ENCODE measurements at places on chromosomes 7 and 10. TPM values are rescaled to one million over a fixed set of nuclear protein-coding genes. Genes with fewer than 3 reads are reported as not detected.

CRHR2 gene
- total RNA-seq = not detected

FOXI2 gene
- 1.3 TPM for total RNA-seq

OR2A5 gene
- not detected for total RNA-seq

DNA sequence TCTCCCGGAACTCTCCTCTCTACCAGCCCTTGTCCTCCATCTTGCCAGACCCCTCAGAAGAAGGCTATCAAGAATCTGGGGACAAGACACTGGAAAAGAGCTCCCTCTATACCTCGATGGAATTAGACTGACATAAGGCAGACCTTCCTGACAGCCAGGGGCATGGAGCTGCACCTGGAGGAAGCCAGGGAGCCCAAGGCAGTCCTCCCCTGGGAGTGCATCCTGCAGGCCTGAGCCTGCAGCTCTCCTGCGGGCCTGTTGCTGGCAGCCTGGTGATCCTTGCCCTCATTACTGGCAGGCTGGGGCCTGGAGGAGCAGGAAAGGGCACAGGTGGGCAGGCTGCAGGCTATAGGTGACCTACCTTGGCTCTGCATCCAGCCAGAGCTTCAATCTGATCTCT is 323.4 kb downstream of the GRID1 start:
- H3K4me1 ChIP-seq = peaks cover 4% of the 10 kb centered on the region
- no peaks in the 10 kb centered on the region for H3K36me3 ChIP-seq
- no peak for DNase-seq
- H3K4me3 ChIP-seq = no peak overlapping the region
- no peaks in the 10 kb centered on the region for H3K27me3 ChIP-seq

GRCh38 chr10:64112701-64113355 is 591.6 kb downstream of the REEP3 start:
- H3K27me3 ChIP-seq = no peaks in the 10 kb centered on the region
- peaks cover 3% of the 10 kb centered on the region for H3K4me1 ChIP-seq
- no peak overlapping the region for H3K27ac ChIP-seq
- H3K36me3 ChIP-seq = no peaks in the 10 kb centered on the region
- no peak for DNase-seq

DNA sequence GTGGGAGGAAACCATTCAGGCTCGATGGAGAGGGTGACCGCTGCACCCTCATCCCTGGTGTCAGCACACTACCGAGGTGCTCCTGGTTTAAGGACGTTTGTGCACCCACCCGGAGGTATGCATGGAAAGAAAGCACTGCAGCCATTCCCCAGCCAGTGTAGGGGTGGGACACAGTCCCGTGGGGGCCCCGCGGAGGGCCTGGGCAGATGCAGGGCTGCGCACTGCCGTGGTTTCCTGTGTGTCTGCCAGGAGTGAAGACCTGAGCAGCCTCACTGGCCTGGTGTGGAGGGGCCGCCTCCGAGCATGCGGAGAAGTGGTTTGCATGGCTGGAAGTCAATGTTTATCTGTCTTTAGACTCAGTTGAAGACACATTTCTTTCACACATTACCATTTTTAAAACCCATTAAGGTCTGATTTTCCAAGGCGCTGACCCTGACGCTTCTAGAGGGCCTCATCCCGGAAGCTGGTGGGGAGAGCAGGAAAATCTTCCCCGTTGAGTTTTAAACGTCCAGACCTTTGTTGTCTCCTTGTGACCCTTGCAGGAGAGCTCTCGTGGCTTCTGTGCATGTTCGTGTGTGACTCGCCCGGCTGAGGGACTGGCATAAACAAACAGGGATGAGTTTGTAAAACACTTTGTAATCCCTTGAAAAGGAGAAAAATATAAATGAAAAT is 188.1 kb downstream of the MGMT start:
- H3K27ac ChIP-seq = no peak overlapping the region
- peak overlapping the region; percentile 1 for H3K4me3 ChIP-seq
- H3K27me3 ChIP-seq = no peaks in the 10 kb centered on the region
- peaks cover 24% of the 10 kb centered on the region for H3K4me1 ChIP-seq

CLRN3 gene
- total RNA-seq = not detected

DNA sequence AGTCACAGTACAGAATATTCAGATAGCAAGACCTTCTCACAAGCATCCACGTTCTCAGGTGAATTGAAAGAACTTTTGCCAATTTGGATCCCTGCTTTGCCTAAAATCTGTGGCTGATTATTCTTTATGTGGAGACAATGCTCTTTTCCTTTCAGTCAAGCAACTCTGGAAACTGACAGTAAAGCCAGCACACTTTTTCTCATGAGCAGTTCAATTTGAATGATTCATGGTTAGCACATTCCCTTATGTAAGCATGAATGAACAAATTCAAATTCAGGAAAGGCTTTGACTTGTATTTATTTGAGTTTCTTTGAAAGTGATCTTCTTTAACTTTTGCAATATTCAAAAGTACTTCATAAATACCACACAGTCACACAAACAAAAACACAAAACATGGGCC is 57.6 kb downstream of the MEOX2 start:
- no peak overlapping the region for H3K4me3 ChIP-seq
- H3K36me3 ChIP-seq = no peaks in the 10 kb centered on the region
- no peak for DNase-seq
- H3K4me1 ChIP-seq = no peaks in the 10 kb centered on the region

- H3K27ac ChIP-seq = no peak overlapping the region
- no peak overlapping the region for H3K4me3 ChIP-seq
- H3K4me1 ChIP-seq = no peaks in the 10 kb centered on the region
- H3K36me3 ChIP-seq = peaks cover 8% of the 10 kb centered on the region
These were observed 21.5 kb downstream of the ASB13 start for GRCh38 chr10:5644930-5645329.

GRCh38 chr10:49609006-49609282 is 1.2 kb upstream of the SLC18A3 start:
- H3K27ac ChIP-seq = no peak overlapping the region
- peak; percentile 68 for DNase-seq
- H3K4me1 ChIP-seq = no peaks in the 10 kb centered on the region
- peaks cover 99% of the 10 kb centered on the region for H3K27me3 ChIP-seq
- no peaks in the 10 kb centered on the region for H3K36me3 ChIP-seq

GRCh38 chr10:28986117-28986792 is 302.6 kb upstream of the LYZL1 start:
- DNase-seq = no peak
- H3K27me3 ChIP-seq = no peaks in the 10 kb centered on the region
- H3K4me1 ChIP-seq = no peaks in the 10 kb centered on the region
- H3K27ac ChIP-seq = no peak overlapping the region

GRM3 gene
- 0.29 TPM for total RNA-seq

TBXAS1 gene
- total RNA-seq = 7.6 TPM

- no peaks in the 10 kb centered on the region for H3K27me3 ChIP-seq
- H3K4me1 ChIP-seq = no peaks in the 10 kb centered on the region
- no peak overlapping the region for H3K27ac ChIP-seq
- H3K36me3 ChIP-seq = no peaks in the 10 kb centered on the region
These were observed 864.8 kb upstream of the AUTS2 start for GRCh38 chr7:68733219-68734153.

DNA sequence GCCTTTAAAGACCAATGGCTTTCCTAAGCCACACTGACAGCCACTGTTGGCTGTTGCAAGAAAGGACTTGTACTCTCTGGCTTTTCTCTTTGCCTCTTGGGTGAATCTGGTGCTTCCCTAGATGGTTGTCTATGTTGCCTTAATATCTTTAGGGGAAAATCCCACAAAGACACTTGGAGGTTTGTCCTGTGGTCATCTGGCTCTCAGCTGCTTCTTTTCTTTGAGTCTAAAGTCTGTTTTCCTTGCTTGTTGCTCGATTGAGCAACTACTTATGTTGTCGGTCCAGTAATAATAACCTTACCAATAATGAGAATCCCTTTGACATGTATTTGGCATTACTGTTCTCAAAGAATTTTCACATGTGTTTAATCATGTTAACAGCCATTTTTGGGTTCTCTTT is 537.6 kb downstream of the LRMDA start:
- peaks cover 6% of the 10 kb centered on the region for H3K4me1 ChIP-seq
- H3K4me3 ChIP-seq = no peak overlapping the region
- no peaks in the 10 kb centered on the region for H3K27me3 ChIP-seq

DNA sequence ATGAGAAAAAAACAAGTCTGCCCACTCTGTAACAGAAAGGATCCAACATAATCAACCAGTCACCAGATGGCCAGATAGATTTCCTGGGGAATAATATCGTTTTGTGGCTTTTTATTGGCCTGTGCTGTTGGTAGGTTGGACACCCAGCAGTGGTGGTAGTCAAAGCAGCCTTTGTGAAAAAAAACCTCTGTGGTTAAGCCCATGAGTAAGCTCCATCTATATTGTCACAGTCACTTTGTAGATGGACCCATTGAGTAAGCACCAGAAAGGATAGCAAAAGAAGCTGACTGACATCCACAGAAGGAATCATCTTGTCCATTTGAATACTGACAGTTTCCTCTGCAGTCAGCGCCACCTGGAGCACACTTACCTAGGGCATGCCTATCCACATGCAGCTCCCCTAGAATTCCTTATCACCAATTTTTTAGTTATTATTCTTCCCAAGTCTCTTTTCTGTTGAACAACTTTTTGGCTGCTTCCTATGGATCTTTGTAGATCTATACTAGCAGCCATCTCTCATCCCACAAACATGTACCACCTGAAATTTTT is 96.9 kb downstream of the IQUB start:
- no peak for DNase-seq
- H3K27me3 ChIP-seq = no peaks in the 10 kb centered on the region
- H3K36me3 ChIP-seq = no peaks in the 10 kb centered on the region

DNA sequence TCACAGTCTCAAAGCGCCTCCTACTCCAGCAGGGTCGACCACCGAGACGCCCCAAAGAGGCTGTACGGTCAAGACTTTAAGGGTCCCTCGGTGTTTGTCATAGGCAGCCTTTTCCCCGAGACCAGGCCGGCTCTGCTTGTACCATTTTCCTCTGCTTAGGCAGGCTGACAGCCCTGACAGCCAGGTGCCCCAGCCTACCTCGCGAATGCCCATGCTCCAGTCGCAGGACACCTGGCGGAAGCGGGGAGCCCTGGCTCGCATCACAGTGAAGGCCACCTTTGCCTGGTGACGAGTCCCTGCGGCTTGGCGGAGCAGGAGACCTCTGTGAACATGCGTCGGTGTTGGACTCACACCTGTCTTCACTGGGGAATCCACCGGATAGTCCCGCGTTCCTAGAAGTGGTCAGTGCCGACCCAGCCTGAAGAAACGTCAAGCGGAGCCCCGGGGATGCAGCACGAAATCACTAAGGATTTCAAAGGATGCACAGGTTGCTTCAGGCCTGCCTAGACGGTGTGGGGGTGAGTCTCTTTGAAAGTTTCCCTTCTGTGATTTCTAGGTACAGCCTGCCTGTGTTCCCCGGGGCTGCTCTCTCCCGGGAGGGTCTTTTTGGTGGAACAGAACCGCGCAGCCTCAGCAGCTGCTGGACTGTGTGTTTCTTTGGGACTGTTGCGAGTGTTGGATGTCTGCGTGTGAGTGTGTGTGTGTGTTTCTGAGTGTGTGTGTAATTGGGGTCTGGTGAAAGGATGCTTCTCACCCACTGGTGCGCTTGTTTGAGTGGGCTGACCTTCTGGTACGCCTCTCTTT is 30.5 kb upstream of the ZNF273 start:
- no peak overlapping the region for H3K27ac ChIP-seq
- peak; percentile 15 for DNase-seq
- H3K27me3 ChIP-seq = peaks cover 19% of the 10 kb centered on the region
- no peak overlapping the region for H3K4me3 ChIP-seq
- H3K36me3 ChIP-seq = no peaks in the 10 kb centered on the region
- H3K4me1 ChIP-seq = no peaks in the 10 kb centered on the region

ZNF33A gene
- 50.7 TPM for total RNA-seq

GRCh38 chr7:103532955-103533354 is 86.9 kb upstream of the SLC26A5 start:
- no peak for DNase-seq
- H3K36me3 ChIP-seq = no peaks in the 10 kb centered on the region
- H3K27ac ChIP-seq = no peak overlapping the region

- no peak overlapping the region for H3K27ac ChIP-seq
- no peaks in the 10 kb centered on the region for H3K4me1 ChIP-seq
These were observed 221.0 kb downstream of the DYNC1I1 start for GRCh38 chr7:95993380-95993779.

Measured in endodermal cell (in vitro differentiated cells).